ENCODE measurements at places on chromosomes 12 and 14.

DNA sequence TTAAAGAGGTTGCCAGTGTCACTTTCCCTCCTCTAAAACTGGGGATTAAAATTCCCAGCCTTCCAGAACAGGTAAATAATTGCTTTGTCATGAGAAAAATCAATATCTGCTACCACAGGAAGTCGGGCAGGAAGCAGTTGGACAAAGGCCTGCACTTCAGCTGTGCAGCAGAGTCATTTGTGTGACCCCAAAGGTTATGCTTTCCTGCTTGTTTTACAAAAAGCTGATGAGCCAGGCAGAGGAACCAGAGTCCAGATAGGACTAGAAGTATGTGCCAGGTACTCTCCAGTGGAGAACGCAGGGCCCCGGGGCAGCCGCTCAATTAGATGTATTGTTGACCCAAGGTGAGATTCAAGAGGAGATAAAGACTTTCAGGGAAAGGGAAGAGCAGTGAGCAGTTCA is 117.1 kb upstream of the FRMD6 start:
- no peak for DNase-seq

DNA sequence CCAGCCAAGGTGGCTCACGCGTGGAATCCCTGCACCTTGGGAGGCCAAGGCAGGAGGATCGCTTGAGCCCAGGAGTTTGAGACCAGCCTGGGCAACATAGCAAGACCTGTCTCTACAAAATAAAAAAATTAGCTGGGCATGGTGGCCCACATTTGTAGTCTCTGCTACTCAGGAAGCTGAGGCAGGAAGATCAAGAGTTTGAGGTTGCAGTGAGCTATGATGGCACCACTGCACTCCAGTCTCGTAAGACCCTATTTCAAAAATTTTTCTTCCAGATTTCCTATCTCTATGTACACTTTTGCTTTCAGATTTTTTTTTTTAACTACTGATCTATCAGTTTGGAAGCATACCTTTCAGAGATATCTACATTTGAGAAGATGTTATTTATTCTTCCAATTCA is 15.3 kb downstream of the SNX6 start:
- DNase-seq, result no peak

GRCh38 chr14:102659797-102660196 is 67.3 kb downstream of the RCOR1 start:
- DNase-seq, result no peak

DNA sequence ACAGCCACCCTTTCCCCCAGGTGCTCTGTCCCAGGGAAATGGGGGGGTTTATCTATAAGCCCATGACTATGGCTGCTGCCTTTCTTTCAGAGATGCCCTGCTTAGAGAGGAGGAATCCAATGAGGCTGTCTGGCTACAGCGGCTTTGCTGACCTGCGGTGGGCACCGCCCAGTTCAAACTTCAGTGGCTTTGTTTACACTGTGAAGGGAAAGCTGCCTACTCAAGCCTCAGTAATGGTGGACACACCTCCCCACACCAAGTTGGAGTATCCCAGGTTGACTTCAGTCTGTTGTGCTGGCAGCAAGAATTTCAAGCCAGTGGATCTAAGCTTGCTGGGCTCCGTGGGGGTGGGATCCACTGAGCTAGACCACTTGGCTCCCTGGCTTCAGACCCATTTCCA is 869.2 kb downstream of the SLC6A15 start:
- DNase-seq, result no peak

DNA sequence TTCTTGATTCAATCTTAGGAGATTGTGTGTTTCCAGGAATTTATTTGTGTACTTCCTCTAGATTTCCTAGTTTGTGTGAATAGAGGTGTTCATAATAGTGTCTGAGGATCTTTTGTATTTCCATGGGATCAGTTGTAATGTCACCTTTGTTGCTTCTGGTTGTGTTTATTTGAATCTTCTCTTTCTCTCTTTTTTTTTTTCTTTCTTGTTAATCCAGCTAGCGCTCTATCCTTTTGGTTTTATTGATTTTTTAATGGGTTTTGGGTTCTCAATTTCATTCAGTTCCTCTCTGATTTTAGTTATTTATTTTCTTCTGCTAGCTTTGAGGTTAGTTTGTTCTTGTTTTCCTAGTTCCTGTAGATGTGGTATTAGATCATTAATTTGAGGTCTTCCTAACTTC is 242.5 kb downstream of the SEC23A start:
- no peak for DNase-seq

DNA sequence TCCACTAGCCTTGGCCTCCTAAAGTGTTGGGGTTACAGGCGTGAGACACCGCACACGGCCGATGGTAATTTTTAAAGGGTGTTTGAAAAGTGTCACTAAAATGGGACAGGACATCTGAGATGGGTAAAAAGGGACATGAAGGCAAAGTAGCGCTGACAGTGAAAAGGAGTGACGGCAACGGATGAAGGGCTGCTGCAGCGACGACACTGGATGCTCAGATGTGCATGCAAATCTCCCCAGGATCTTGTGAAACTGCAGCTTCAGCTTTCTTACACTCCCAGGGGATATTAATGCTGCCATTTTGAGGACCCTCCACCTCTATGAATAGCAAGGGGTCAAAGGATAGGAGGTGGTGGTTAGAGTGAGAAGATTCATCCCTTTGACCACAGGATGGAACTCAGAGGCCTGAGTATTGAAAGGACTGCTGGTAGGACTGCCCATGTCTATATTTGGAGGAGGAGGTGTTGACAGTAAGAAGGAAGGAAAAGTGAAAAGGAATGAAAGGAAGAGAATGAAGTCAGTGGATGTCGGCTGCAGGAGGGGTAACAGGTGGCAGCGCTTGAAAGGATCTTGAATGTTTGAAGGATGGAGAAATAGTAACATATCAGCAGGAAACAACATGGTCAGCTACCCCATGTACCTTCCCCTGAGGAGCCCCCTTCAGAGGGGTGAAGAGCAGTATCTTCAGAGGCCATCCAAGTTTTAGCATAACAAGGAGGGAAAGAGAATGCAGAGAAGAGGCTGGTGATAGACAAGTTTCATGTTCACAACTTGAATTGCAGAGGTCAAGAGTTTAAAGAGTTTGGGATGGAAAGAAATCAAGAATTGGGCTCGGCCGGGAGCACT is 37.1 kb downstream of the CLIP1 start:
- no peak for DNase-seq

GRCh38 chr12:47237751-47238211 is 158.0 kb upstream of the AMIGO2 start:
- DNase-seq, result no peak
